PC-9 (cell line): ENCODE measurements at places on chromosomes 11 and 22. TPM values are rescaled to one million over a fixed set of nuclear protein-coding genes. Genes with fewer than 3 reads are reported as not detected.

- no peaks in the 10 kb centered on the region for H3K4me1 ChIP-seq
- peaks cover 22% of the 10 kb centered on the region for H3K36me3 ChIP-seq
- H3K27ac ChIP-seq = no peak overlapping the region
- H3K4me3 ChIP-seq = no peak overlapping the region
- H3K27me3 ChIP-seq = no peaks in the 10 kb centered on the region
Observed at GRCh38 chr11:17369094-17369493, 17.5 kb downstream of the NCR3LG1 start.

- no peaks in the 10 kb centered on the region for H3K4me1 ChIP-seq
- H3K36me3 ChIP-seq = no peaks in the 10 kb centered on the region
- no peak overlapping the region for H3K4me3 ChIP-seq
- no peaks in the 10 kb centered on the region for H3K27me3 ChIP-seq
- H3K27ac ChIP-seq = no peak overlapping the region
- DNase-seq = no peak
Observed at GRCh38 chr22:44030702-44031082, 6.6 kb downstream of the PARVB start.

- no peaks in the 10 kb centered on the region for H3K4me1 ChIP-seq
- H3K4me3 ChIP-seq = no peak overlapping the region
- no peaks in the 10 kb centered on the region for H3K36me3 ChIP-seq
- no peak overlapping the region for H3K27ac ChIP-seq
- peak; percentile 66 for DNase-seq
Observed at GRCh38 chr11:61281581-61282250, 13.4 kb downstream of the VWCE start.

GRCh38 chr22:33812360-33812977 is 107.8 kb downstream of the LARGE1 start:
- no peaks in the 10 kb centered on the region for H3K27me3 ChIP-seq
- no peak overlapping the region for H3K4me3 ChIP-seq
- DNase-seq = no peak
- H3K36me3 ChIP-seq = no peaks in the 10 kb centered on the region

GRCh38 chr22:48835857-48836672 is 991.6 kb downstream of the BRD1 start:
- H3K4me1 ChIP-seq = no peaks in the 10 kb centered on the region
- peaks cover 88% of the 10 kb centered on the region for H3K27me3 ChIP-seq
- DNase-seq = no peak
- H3K36me3 ChIP-seq = no peaks in the 10 kb centered on the region
- no peak overlapping the region for H3K4me3 ChIP-seq

- H3K27ac ChIP-seq = no peak overlapping the region
- DNase-seq = no peak
- peaks cover 13% of the 10 kb centered on the region for H3K4me1 ChIP-seq
Observed at GRCh38 chr22:25447067-25447685, 117.3 kb upstream of the GRK3 start.

DNA sequence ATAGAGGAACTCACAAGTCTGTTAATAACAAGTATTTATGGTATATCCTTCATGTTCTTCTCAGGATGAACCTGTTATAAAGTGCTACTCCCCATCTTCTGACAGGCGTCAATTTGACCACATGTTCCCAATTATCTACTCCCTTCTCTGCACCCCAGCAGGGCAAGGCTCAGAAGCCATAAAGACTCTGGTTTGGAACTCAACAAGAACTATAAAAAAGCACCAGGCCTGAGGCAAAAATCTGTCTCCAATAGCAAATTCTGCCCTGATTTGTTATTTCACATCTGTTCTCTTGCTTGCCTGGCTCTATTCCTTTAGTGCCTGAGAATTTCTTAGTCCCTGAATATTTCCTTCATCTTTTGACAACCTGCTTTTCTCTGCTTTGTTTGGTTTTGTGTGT is 618.2 kb upstream of the KIRREL3 start:
- no peak overlapping the region for H3K4me3 ChIP-seq

DNA sequence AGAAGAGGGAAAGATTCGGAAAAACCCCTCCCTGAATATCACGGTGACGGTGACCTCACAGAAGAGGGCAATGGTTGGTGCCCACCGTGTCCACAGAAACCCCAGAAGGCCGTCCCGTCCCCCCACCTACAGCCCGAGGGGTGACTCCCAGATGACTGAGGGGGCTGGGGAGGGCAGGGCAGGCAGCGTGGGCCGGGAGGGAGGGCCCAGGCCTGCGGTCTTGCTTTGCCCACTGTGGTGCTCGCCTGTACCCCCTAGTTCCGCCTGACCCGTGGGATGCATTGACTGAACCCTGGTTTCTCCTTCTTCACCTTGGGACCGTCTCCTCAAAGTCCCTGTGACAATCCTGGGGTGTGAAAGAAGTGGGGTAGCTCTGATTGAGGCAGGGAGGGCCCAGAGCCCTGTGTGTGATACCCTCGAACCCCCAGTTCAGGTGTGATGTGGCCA is 526.7 kb downstream of the BRD1 start:
- no peak overlapping the region for H3K4me3 ChIP-seq
- H3K27ac ChIP-seq = no peak overlapping the region
- DNase-seq = no peak
- peaks cover 99% of the 10 kb centered on the region for H3K27me3 ChIP-seq
- H3K36me3 ChIP-seq = no peaks in the 10 kb centered on the region
- no peaks in the 10 kb centered on the region for H3K4me1 ChIP-seq

Gene MRGPRD
- not detected in 2 replicates for total RNA-seq

Gene MRGPRF
- 0.35 and 0.50 TPM in 2 replicates for total RNA-seq

Gene CATSPERZ
- 1.3 TPM in 1 of 2 replicates, not detected in the other for total RNA-seq

Gene NFAM1
- total RNA-seq = not detected in 2 replicates

Gene AHNAK
- 632 and 734 TPM in 2 replicates for total RNA-seq

Gene ELFN2
- 30.8 and 36.6 TPM in 2 replicates for total RNA-seq

Gene OR2D2
- total RNA-seq = not detected in 2 replicates

Gene OR51E2
- total RNA-seq = not detected in 2 replicates
